ENCODE measurements at places on chromosomes 5 and 9.

GRCh38 chr9:136655536-136656182, 7.1 kb upstream of the EGFL7 start:
- DNase-seq = no peak

DNA sequence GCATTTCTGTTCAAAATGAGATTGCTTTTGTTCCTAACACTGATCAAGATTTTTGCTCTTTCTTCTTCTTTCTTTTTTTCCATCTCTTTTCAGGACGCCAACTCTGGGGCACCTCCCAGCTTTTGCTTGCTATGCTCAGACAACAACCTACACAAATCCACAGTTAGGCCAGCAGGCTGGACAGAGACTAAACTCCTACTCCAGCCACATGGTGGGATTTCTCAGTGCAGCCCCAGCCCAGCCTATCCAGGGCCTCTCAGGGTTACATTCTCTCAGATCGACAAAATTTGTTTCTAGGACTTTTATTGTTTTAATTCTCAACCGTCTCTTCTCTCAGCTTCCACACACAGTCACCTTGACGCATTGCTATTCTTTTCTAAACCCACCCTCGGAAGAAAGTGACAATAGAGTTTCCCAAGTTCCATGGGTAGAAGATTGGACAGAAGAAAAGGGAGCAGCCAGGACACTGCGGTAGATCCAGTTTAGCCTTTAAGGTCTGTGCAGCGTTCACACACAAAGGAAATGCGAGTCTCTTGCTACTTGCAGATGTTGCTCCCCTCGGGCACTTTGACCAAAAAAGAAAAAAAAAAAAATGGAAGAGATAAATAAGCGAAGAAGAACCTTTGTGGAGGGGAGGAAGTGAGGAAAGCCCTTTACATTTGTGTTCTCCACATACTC, 588.6 kb upstream of the GRAMD2B start:
- DNase-seq = no peak

DNA sequence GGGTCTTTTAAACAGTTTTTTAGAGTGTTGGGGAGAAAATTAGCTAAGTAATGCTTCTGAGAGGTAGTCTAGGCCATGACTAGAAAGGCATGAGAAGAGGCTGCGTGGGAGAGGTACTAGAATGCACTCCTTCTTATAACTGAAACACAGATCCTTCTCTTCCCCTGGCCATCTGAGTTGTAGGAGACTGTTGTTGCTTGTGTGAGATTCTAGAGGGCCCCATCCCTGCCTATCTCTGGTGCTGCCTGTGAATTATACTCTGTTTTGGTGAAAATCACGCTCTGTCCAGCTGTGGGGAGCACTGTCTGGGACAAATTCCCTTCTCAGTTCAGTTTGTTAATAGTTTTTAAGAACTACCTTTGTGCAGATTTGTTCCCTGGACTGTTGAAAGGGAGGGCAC, 37.5 kb downstream of the MAP1B start:
- DNase-seq = no peak

GRCh38 chr9:1001838-1002237, 25.4 kb downstream of the DMRT3 start:
- DNase-seq = no peak

DNA sequence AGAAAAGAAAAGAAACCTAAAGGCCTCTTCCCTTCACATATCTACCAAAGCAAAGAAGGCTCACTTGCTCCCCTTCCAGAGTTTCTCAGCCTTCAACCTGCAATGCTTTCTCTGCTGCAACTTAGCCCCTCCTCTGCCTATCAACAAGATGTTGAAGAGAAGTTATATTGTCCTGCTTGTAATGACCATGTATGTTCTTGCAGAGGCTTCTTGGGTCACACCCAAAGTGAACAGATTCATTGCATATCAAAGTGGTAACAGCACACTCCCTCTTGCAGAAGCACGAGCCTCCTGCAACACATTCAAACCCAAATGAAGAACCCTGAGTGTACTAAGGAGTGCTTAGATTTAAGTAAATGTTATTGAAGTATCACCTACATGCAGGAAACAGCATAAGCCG, 494.3 kb downstream of the NTRK2 start:
- DNase-seq = no peak

GRCh38 chr5:176700239-176700847, 53.1 kb downstream of the TSPAN17 start:
- no peak for DNase-seq

- no peak for DNase-seq
Observed at GRCh38 chr9:37229882-37230482, 109.6 kb downstream of the ZCCHC7 start.

DNA sequence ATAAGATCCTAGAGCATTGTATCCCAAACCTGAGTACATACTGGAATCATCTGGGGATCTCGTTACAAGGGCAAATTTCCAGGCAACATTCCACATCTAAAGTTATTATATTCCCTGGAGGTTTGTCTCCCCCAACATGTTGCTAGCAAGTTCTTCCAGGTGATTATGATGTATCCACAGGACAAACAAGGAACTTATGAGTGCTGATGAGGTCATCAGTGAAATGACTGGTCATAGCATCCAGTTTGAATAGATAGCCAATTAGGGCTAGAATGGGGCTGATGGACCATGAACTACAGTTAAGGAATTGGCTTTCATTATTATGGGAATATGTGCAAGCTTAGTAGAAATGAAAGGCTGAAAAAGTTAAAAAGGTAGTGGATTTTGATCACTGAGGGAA, 115.2 kb downstream of the CWC27 start:
- DNase-seq = no peak
